Activated CD4-positive, alpha-beta T cell treated with anti-CD3 and anti-CD28 coated beads, Interleukin-2, amount 50 U/mL, for 24 hours (primary cell): ENCODE measurements at places on chromosomes 7 and 10.

- no peak for DNase-seq
Observed at GRCh38 chr10:131859341-131860020, 41.3 kb upstream of the PPP2R2D start.

DNA sequence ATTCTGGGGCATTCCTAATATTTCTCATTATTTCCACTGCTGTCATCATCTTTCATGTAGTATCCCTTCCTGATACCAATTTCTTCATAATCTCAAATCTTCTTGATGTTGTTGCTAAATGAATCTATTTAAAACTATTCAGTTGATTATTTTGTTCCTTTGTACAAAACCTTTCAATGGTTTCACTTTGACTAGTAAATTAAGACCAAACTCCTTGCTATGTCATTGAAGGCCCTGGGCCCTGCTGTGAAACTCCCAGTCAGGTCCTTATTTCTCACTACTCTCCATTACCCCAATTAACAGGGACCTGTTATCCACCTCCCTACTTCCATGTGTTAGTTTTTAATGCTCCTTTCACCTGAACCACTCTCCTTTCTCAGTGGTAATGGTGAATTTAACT lies 97.0 kb downstream of the CTTNBP2 start:
- DNase-seq, result no peak

GRCh38 chr10:344582-345200 lies 209.4 kb downstream of the ZMYND11 start:
- DNase-seq, result no peak

DNA sequence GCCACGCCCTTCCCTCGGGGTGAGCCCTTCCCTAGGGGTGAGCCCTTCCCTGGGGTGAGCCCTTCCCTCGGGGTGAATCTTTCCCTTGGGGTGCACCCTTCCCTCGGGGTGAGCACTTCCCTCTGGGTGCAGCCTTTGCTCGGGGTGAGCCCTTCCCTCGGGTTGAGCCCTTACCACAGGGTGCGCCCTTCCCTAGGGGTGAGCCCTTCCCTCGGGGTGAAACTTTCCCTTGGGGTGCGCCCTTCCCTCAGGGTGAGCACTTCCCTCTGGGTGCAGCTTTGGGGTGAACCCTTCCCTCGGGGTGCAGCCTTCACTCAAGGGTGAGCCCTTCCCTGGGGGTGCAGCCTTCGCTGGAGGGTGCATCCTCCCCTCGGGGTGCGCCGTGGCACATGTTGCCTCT lies 34.6 kb upstream of the INSIG1 start:
- DNase-seq, result no peak

GRCh38 chr10:91033324-91033950 lies 112.5 kb upstream of the ANKRD1 start:
- DNase-seq, result no peak

DNA sequence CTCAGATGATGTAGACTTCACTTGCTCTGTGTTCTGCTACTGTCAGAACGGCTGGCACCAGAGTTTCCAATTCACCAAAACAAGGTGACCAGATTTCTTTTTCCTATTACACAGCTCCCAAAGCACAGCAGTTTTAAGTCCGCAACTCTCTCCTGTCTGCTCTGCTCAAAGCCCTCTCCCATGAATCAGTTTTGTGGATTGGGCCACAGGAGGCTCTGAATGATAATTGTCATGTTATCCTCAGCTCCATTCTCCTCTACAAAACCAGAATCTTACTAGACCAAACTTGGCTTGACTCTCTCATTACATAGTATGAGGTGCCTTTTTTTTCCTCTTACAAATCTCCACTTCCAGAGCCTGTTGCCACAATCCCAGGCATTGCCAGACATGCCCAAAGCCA lies 223.5 kb downstream of the SNX13 start:
- DNase-seq, result no peak

DNA sequence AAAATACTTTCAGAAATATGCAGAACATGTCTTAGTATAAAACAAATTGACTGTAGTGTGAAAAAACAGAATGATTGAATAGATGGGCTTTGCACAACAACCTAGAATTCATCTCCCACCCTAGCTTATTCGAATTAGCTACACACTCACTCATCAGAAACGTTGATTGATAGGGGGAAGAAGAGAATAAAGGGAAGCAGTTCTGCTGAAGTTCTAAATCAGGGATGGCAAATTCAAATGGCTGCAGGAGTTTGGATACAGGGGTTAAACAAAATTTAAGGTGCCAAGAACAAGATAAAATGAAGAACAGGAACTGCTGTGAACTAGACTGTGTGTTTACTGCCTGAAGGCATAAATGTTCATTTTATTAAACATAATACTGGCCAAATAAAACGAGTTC lies 9.0 kb downstream of the CD36 start:
- no peak for DNase-seq

DNA sequence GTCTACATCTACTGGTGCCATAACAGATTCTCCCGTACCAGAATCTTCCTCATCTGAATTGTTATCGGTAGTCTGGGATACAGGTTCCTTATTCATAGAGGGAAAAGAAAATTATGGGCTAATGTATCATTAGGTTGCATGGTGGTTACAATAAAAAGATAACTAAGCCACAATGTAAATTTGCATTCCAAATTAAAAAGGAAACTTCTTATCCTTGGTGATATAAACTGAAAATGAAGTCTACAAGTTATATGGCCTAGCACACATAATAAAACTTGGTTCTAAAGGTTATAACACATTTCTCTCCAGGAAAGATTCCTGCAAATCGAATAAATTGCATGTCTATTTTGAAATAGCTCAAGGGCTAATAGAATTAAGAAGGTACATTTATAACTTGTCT lies 24.5 kb downstream of the NUDT13 start:
- DNase-seq, result no peak

DNA sequence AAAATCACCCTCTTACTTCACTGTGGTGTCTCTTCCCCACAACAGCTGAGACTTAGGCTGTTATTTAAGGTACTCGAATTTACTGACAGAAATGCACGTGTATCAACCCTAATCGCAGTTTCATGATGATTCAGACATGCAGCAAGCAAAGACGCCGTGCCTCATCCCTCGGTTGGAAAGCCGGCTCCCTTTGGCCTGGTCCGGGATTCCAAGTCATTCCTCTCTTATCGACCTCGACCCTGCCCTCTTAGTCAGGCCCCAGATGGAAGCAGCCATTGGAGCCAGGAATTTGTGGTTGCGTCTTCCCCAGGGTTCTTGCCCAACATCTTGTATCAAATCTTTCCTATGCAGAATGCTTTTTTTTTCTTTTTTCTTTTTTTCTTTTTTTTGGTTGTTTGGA lies 229.5 kb downstream of the GATA3 start:
- no peak for DNase-seq

DNA sequence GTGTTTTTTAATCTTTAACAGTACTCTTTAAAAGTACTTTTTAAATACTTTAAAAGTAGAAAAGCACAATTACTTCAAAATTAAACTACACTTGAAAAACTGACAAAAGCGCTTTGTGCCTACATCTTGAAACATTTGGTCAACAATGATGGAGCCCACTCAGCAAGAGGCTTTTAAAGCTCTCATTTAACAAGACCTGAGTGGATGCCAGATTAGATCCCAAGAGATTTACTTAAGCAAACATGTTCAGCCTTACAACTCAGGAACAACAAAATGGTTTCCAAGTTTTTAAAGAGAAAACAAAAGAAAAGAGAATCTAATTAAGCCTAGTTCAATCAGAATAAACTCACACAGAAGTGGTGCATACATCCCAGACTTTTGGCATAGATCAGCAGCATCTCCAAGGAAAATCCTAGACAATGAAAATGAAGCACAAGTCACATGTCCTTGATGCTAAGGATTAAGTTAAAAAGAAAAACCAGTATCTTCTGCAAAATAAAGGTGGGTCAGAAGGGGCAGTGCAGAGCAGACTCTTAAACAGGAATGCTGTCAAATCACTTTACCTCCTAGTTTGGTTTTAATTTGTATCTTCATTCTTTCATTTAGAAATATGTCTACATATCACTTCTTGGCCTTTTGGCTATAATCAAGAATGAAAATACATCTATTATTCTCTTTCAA lies 26.2 kb downstream of the HIBADH start:
- DNase-seq, result no peak
